Activated T-cell treated with anti-CD3 and anti-CD28 coated beads for 4 hours (primary cell): ENCODE measurements at places on chromosomes 7 and 10.

- peak; percentile 72 for DNase-seq
These were observed at the start of gene CLIP2 for GRCh38 chr7:74289018-74289658. CLIP2 (plus strand) TSS chr7:74289407; CDS start chr7:74317547, 28,140 bp downstream.

DNA sequence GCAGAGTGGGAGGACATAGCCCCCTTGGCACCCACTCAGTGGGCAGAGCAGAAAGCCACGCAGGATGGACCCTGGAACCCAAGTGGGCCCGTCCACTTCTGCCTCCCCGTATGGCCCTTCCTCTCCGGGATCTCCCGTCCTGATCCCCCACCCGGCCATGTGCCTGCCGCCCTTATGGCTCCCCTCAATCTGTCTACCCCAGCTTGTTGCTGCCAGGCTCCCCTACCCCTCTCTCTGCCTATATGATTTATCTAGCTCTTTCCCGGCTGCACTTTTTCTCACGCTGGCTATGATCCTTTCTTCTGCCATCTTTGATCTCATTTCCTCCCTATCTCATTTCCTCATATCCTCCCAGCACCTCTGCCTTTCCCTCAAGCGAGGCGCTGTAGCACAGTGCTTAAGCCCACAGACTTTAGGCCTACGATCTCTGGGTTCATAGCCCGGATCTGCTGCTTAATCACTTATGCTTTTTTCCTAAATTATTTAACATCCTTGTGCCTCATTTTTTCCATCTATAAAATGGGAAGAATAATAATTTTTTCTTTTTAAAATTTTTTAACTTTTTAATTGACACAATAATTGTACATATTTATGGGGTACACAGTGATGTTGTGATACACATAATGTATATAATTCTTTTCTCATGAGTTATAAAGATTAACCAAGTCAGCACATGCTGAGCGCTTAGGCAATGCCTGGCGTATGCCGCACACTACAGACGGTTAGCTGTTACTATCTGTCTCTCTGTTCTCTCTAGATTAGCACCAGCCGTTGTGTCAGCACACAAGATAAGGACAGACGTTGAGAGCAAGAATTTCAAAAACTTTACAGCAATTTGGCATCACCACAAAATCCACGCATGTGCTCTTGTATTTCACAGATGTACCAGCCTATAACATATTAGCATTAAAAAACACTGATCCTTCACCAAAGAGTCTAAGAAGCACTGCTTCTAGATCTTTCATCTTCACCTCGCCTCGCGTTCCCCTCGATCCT is 18.1 kb downstream of the KCNH2 start:
- DNase-seq = no peak

DNA sequence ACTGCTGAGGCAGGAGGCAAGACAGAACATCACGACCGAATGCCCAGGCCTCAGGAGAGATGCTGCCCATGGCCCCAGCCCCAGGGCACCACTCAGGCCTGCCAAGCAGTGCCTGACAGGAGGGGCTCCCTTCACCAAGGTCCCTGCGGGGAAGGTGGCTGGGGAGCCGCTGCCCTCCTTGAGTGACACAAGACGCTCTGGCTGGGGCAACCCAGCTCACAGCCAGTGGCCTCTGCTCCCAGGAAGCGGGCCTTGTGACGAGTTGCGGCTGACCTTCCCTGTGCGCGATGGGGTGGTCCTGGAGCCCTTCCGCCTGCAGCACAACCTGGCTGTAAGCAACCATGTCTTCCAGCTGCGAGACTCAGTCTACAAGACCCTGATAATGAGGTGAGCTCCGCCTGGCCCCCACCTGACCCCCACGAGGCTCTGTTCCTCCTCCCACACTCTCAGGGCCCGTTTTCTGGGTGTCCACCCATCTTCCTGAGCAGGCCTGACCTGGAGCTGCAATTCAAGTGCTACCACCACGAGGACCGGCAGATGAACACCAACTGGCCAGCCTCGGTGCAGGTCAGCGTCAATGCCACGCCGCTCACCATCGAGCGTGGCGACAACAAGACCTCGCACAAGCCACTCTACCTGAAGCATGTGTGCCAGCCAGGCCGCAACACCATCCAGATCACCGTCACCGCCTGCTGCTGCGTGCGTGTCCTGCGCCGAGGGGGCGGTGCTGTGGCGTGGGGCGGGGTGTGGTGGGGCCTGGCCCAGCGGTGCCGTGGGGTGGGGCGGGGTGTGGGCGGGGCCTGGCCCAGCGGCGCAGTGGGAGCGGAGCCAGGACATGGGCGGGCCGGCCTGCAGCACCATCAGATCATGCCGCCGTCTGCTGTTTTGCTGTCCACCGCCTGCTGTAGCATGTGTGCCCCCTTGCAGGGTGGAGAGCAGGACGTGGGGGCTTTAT is 12.8 kb downstream of the ZMIZ2 start:
- no peak for DNase-seq

GRCh38 chr10:30591249-30591670 is 38.3 kb downstream of the LYZL2 start:
- peak; percentile 11 for DNase-seq

GRCh38 chr10:76195654-76196390 is 764.4 kb downstream of the LRMDA start:
- DNase-seq = no peak

DNA sequence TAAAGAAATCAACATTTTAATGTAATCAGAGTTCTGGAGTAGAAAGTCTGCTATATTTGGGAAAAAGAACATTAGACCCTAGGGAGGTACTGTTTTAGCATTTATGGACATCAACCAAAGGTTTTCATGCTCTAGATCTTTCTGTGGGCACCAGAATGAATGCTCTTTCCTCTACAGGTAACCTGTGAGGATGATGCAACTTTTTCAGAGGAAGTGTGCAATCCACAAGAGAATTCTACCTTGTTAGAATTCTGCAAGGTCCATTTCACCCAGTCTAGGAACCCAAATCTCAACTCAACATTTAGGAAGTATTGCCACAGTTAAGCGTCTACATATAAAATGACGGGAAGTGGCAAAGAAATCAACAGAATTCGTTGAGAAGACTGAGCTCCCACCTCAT is 139.9 kb upstream of the FAM171A1 start:
- DNase-seq = no peak

DNA sequence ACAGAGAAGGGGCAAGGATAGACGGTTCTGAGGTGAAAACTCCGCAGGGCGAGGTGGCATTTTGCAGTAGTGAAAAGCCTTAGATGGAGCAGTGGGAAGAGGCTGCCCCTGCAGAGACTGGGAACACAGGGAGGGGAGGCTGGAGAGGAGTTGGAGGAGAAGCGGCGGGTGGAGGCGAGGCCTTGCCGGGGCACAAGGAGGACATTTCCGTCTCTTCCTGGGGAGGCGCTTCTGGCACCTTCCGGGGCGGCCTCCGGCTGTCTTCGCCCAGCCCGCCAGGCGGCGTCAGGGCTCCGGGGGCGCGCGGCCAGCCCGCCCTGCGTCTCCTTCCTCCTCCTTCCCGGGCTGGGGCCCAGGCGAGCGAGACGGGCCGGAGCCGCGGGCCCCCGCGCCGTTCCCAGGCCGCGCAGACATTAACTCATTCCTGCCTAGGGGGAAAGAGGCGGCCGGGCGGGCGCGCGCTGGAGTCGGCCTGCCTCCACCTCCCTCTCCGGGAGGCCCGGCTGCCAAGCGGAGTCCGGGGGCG is 42.7 kb downstream of the LDB3 start:
- peak; percentile 72 for DNase-seq

GRCh38 chr10:119278126-119278709 is 70.8 kb downstream of the GRK5 start:
- DNase-seq = no peak

- DNase-seq = no peak
These were observed 126.2 kb downstream of the KLF6 start for GRCh38 chr10:3658766-3659165.

- DNase-seq = no peak
These were observed 226.2 kb downstream of the COBL start for GRCh38 chr7:51090411-51090810.

GRCh38 chr10:89279421-89279869 is 22.4 kb upstream of the IFIT2 start:
- DNase-seq = no peak

GRCh38 chr7:55502124-55502857 is 70.0 kb downstream of the VOPP1 start:
- DNase-seq = no peak

- DNase-seq = no peak
These were observed 8.7 kb upstream of the GRIFIN start for GRCh38 chr7:2484868-2485267.

- no peak for DNase-seq
These were observed 119.7 kb upstream of the KLF14 start for GRCh38 chr7:130853503-130854279.

- no peak for DNase-seq
These were observed 47.8 kb upstream of the CALD1 start for GRCh38 chr7:134731616-134732015.

DNA sequence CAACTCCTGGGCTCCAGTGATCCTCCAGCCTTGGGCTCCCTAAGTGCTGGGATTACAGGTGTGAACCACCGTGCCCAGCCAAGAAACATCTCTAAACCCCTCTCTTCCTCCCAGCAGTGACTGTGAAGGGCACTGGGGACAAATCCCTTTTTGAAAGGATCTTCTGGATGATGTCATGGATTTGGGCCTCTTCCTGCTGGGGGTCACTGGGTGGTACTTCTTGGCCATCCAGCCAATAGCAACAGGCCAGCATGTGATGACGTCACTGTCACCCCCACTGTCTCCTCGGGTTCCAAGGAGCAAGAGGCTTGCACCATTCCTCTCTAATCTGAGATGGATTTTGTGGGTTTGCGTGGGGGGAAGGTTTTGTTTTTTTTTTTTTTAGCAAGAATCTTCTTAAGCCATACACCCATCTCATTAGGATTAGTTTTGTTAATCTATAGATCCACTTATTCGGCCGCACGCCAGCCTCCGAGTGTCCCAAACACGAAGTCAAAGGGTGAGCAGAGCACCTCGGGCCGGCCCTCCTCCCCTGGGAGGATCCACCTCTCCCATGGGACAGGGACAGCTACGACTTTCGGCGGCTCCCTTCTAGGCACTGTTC is 29.4 kb upstream of the TNRC18 start:
- no peak for DNase-seq

DNA sequence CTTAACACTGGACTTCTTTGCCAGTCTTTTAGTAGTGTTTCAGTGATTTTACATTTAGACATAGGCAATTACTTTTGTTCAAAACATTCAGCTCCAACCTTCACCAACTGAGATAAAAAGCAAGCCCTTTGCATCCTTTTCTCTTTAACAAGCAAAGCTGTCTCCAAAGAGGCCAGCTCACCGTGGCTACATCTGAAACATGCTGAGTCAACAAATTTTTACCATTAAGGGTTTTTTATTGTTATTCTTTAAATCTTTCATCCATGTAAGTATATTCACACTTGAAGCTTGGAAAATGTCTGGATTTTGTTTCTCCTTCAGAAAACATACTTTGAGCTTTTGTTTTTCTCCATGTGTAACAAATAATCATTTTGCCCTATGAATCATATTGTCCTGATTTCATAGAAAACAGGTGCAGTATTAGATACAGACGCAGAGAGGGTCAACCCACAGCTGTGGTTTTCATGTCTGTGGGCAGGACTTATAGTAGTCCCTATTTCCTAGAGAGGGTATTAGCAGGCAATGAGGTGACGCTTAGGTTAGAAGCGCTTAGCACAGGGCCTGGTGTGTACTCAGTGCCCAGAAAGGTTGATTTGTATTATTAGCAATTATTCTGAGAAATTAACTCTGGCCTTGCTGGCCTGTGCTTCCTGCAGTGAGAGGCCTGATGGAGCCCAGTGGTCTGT is 99.5 kb downstream of the MKI67 start:
- no peak for DNase-seq

DNA sequence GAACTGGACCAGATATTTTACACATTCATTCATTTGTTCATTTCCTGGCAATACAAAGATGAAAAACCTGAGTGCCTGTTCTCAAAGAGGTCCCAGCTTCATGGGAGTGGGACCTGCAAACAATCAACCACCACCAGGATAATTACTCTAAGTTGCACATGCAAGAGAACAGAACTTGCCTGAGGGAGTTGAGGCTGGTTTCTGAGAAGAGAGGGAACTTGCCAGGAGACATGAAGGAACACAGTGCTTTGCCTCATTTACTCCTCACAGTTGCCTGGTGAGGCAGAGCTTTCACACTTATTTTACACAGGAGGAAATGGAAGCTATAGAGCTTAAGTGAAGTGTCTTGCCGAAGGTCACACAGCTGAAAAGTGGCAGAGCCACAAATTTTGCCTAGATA is 170.1 kb downstream of the SORCS3 start:
- DNase-seq = no peak

GRCh38 chr10:51651063-51651462 is 48.3 kb downstream of the CSTF2T start:
- no peak for DNase-seq

DNA sequence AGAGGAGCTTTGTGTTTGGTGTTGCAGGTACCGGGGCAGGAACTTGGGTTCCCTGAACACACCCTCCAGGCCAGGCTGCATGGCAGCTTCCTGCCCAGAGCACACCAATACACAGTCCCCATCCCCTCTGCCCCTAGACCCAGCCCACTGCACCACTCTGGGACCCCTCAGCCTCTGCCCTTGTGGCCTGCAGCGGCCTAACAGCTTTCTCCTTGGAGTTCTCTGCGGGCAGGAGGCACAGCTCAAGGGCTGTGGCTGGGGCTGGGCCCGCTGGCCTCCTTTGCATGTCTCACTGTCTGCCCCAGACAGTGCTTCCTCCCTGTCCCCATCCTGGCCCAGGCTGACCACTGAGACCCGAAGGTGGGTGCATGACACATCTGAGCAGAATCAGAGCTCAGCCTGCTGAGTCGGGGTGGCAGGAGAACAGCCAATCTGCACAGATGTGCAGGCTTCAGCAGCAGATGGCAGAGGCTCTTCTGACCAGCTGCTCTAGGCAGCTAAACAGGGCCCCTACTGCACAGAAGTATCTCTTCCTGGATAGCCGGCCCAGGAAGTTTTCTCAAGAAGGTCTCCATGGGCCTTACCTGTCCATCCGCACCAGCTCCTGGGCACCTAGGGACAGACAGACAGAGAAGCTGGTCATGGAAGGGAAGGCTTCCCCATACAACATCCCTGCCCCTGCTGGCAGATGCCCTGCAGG is 20.8 kb downstream of the VSIR start:
- no peak for DNase-seq

DNA sequence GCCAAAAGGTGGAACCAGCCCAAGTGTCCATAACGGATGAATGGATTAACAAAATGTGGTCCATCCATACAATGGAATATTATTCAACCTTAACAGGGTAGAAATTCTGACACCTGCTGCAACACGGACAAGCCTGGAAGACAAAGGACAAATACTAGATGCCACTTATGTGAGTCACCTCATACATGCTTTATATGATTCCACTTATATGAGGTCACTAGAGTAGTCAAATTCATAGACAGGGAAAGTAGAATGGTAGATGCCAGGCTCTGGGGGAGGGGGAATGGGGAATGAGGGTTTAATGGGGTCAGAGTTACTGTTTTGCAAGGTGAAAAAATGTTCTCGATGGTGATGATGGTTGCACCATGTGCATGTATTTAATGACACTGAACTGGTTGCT is 34.0 kb upstream of the CYTH3 start:
- no peak for DNase-seq

- no peak for DNase-seq
These were observed 9.3 kb downstream of the NOD1 start for GRCh38 chr7:30469303-30469702.

- no peak for DNase-seq
These were observed 190.2 kb downstream of the SORCS3 start for GRCh38 chr10:104831272-104831671.
